Activated CD4-positive, alpha-beta T cell treated with anti-CD3 and anti-CD28 coated beads for 4 hours (primary cell): ENCODE measurements at places on chromosomes 3 and 15.
A peak's percentile ranks its signal among the peaks of the same experiment; 100 is the strongest.

- DNase-seq: no peak
Observed at GRCh38 chr15:58520464-58520863, 88.7 kb downstream of the LIPC start.

DNA sequence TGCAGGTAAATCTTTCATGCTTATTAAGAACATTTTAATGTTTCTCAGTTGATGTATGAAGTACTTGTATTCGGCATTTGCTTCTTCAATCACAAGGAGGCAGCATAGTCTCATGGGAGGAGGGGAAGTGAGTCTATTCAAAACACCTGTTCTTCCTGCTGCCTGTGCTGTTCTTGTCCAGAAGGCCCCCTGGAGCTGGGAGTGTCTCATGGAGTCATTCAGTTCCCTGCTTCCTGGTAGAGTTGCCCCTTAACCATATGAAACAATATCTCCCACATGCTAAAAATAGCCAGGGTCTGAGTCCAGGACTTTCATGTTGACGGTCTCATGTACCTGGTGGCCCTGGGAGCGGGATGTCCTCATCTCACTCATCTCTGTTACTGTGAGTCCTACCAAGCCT, 15.5 kb upstream of the PPP1R2 start:
- DNase-seq: peak; percentile 35

- no peak for DNase-seq
Observed at GRCh38 chr15:67089217-67090193, 24.1 kb downstream of the SMAD3 start.

- no peak for DNase-seq
Observed at GRCh38 chr3:76063019-76063418, 277.7 kb upstream of the ZNF717 start.

GRCh38 chr3:123788710-123789109, 95.4 kb downstream of the MYLK start:
- DNase-seq: no peak

GRCh38 chr3:9067352-9067975, 104.2 kb upstream of the RAD18 start:
- DNase-seq: no peak

- DNase-seq: no peak
Observed at GRCh38 chr3:181134873-181135272, 145.3 kb upstream of the DNAJC19 start.

- no peak for DNase-seq
Observed at GRCh38 chr3:197337656-197338055, 39.2 kb upstream of the DLG1 start.

DNA sequence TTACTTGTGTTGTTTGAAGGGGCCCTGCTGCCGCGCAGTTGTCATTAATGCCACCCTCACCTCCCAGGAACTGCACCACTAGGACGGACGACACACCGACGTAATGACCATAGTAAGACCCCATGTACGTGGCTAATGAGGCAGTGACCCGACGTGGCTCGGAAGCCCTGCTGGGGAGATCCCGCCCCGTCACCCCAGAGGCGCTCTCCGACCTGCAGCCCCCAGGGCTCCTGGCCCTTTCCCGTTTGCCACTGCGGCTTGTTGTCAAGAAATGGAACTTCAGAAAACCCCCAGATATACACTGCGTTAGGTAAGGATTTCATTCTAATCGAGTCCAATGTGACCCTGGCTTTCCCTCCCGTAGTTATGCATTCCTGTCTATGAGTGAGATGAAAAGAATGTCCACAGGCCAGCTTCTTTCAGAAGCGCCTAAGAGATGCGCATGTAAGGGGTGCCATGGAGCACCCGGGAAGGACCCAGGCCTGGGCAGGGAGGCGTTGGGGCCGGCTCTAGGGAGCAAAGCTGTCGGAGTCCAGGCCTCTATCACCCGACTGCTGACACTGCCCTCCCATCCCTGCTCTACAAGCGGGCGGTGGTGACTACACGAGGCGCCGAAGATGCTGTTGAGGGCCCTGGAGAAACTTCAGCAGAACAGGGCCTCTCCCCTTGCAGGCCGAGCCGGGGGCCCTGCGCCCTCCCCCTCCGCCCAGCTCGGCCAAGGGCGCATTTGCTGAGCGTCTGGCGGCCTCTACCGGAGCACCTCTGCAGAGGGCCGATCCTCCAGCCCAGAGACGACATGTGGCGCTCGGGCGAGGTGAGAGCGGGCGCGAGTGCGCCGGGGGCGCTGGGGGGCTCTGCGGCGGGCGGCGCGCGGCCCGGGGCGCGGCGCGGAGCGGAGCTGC, at the start of gene GABRA5:
TSS of gene GABRA5 (plus strand) at position 765 of the 902 bp plus-strand sequence. CDS start 2,187 bp downstream, outside the sequence.
- DNase-seq: no peak

DNA sequence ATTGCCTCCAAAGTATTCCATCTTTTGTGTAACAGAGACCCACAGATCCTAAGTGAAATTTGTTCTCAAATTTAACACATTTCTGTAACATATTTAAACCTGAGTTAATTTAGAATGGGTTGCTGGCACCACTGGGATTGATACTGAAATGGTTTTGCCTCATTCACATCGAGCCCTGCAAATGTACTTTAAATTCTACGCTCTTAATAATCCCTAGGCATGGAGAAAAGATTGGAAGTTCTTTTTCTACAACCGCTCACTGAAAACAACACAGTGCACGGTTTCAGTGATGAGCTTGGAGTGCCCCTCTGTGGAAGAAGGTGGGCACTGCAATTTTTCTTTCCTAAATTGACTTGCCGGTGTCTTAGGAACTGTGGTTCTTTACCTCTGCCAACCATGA, 109.9 kb upstream of the ATP11B start:
- DNase-seq: peak; percentile 57

- DNase-seq: no peak
Observed at GRCh38 chr15:31214864-31215489, 111.7 kb upstream of the KLF13 start.

DNA sequence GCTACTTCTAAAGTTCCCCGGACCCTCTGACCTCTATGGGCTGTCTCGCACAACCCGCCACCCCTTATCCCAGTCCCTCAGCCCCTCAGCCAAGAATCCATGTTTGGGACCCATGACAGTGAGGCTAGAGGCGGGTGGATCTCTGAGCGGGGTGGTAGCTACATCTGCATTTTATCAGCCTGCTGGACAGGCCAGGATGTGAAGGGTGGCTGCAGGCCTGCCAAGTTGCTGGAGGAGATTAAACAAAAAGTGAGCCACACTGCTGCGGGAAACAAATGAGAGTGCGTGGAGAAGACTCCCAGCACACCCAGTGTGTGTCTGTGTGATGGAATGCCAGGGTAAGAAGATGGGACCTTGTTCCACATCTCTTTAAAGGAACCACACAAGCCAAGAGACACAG, 51.1 kb upstream of the SPATA12 start:
- DNase-seq: no peak

GRCh38 chr3:76310089-76310488, 524.7 kb upstream of the ZNF717 start:
- no peak for DNase-seq

DNA sequence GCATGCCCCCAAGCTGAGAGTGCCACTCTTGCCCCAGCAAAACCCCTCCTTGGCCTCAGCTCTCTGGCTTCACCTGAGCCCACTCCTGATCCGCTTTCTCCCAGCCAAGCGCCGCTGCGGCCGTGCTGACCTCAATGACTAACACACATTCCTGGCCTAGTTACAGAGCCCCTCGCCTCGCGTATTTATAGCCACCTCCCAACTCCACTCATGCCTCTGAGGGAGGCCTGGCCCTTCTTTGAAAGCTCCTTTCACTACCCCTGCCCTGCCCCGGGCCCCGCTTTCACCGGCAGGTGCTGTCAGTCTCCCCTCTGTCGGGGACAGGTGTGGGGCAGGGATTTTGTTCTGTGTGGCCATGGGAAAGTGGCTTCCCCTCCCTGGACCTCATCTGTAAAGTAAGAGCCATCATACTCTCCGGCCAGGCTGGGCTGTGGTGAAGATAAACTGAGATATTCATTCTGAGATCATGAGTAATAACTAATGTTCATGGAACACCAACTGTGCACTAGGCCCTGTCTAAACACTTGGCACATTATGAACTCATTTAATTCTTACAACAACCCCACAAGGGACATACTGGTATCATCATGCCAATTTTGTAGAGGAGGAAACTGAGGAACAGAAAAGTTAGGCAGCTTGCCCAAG, 13.2 kb upstream of the ATP2B2 start:
- DNase-seq: no peak

- DNase-seq: no peak
Observed at GRCh38 chr3:128824132-128824850, 55.1 kb upstream of the ACAD9 start.

GRCh38 chr3:72744330-72744729, 103.9 kb downstream of the SHQ1 start:
- no peak for DNase-seq
